Hepatocyte (in vitro differentiated cells): ENCODE measurements at places on chromosomes 4 and X. TPM values are rescaled to one million over a fixed set of nuclear protein-coding genes. Genes with fewer than 3 reads are reported as not detected.

DNA sequence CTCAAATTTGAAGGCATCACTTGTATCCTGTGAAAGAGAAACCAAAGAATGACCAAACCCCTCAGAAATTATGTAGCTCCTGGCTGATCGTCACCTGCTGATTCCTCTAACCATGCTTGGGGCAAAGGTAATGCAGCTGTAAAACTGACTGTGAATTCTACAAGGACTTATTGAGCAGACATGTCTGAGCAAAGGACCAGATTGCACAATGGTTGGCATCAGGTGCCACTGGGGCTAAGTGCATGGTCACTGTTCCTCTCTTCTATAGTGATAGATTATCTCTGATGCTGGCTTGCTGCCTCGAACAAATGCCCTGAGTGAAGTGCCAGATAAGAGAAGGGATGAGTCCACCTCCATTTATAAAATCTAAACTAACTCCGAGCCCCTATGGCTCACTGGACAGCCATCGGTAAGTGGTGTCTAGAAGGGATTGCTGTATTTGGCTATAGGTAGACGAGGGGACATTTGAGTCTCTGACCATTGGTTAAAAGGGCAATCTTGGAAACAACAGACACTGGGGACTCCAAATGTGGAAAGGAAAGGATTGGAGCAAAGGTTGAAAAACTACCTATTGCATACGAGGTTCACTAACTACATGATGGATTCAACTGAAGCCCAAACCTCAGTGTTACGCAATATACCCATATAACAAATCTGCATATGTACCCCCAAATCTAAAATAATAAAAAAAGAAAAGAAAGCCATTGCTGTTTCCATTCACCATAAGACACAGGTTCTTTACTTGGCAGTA lies 110.7 kb upstream of the IGSF1 start:
- H3K4me1 ChIP-seq = no peaks in the 10 kb centered on the region
- H3K36me3 ChIP-seq = no peaks in the 10 kb centered on the region
- no peak for DNase-seq
- no peak overlapping the region for H3K4me3 ChIP-seq
- H3K27me3 ChIP-seq = no peaks in the 10 kb centered on the region

TMEM154 gene
- 0.36 and 6.8 TPM in 2 replicates for polyA plus RNA-seq

FAAH2 gene
- polyA plus RNA-seq = 5.4 and 7.5 TPM in 2 replicates

NAP1L2 gene
- polyA plus RNA-seq = 0.78 and 1.0 TPM in 2 replicates

BMX gene
- polyA plus RNA-seq = not detected in 2 replicates

GRCh38 chr4:40829586-40829985 lies 79.8 kb downstream of the NSUN7 start:
- H3K36me3 ChIP-seq = no peaks in the 10 kb centered on the region
- DNase-seq = no peak
- H3K4me3 ChIP-seq = no peak overlapping the region
- no peak overlapping the region for H3K27ac ChIP-seq

PIR gene
- polyA plus RNA-seq = 10.8 and 18.6 TPM in 2 replicates

- no peaks in the 10 kb centered on the region for H3K27me3 ChIP-seq
- H3K4me3 ChIP-seq = no peak overlapping the region
- no peak overlapping the region for H3K27ac ChIP-seq
- no peaks in the 10 kb centered on the region for H3K36me3 ChIP-seq
- no peaks in the 10 kb centered on the region for H3K4me1 ChIP-seq
- DNase-seq = no peak
These were observed 20.5 kb upstream of the TRIM61 start for GRCh38 chr4:164997941-164998340.

GRCh38 chr4:74623041-74623440 lies 171.3 kb downstream of the BTC start:
- H3K27me3 ChIP-seq = no peaks in the 10 kb centered on the region
- H3K27ac ChIP-seq = peak overlapping the region; percentile 90
- no peaks in the 10 kb centered on the region for H3K36me3 ChIP-seq
- DNase-seq = peak; percentile 65
- H3K4me3 ChIP-seq = no peak overlapping the region
- peaks cover 34% of the 10 kb centered on the region for H3K4me1 ChIP-seq

TCEAL7 gene
- polyA plus RNA-seq = 6.6 and 6.9 TPM in 2 replicates

DNA sequence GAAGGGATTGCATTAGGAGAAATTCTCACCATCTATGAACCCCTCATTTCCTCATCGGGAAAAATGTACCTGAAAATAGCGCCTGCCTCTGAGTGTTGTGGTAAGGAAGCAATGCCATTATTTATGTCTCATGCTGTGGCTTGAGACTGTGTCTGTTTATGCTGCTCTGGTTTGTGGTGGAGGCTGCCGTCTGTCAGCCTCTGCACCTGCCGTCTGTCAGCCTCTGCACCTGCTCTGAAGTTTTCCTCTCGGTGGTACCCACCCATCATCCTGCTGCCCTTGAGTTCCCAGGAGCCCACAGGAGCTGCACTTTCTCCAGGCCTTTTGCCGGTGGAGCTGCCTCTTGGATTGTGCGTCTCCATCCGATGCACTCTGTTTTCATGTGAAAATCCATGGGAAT lies 68.5 kb upstream of the PPP2R3B start:
- no peaks in the 10 kb centered on the region for H3K4me1 ChIP-seq
- H3K4me3 ChIP-seq = no peak overlapping the region
- no peaks in the 10 kb centered on the region for H3K27me3 ChIP-seq
- H3K27ac ChIP-seq = no peak overlapping the region
- no peaks in the 10 kb centered on the region for H3K36me3 ChIP-seq

GRCh38 chr4:138826754-138827153 lies 188.8 kb upstream of the NOCT start:
- no peaks in the 10 kb centered on the region for H3K36me3 ChIP-seq
- H3K27ac ChIP-seq = no peak overlapping the region
- no peaks in the 10 kb centered on the region for H3K27me3 ChIP-seq
- no peak for DNase-seq

GRCh38 chr4:137819964-137820383 lies 287.7 kb upstream of the PCDH18 start:
- H3K27ac ChIP-seq = no peak overlapping the region
- H3K27me3 ChIP-seq = no peaks in the 10 kb centered on the region
- DNase-seq = peak; percentile 71

LANCL3 gene
- 0.28 and 0.30 TPM in 2 replicates for polyA plus RNA-seq

TCP11X2 gene
- 0.12 and 0.39 TPM in 2 replicates for polyA plus RNA-seq

- H3K4me3 ChIP-seq = no peak overlapping the region
- no peak for DNase-seq
- H3K4me1 ChIP-seq = peaks cover 25% of the 10 kb centered on the region
- no peaks in the 10 kb centered on the region for H3K36me3 ChIP-seq
These were observed 15.8 kb downstream of the DCUN1D4 start for GRCh38 chr4:51858605-51859202.

RHOXF2 gene
- polyA plus RNA-seq = 0.17 TPM in 1 of 2 replicates, not detected in the other

DNA sequence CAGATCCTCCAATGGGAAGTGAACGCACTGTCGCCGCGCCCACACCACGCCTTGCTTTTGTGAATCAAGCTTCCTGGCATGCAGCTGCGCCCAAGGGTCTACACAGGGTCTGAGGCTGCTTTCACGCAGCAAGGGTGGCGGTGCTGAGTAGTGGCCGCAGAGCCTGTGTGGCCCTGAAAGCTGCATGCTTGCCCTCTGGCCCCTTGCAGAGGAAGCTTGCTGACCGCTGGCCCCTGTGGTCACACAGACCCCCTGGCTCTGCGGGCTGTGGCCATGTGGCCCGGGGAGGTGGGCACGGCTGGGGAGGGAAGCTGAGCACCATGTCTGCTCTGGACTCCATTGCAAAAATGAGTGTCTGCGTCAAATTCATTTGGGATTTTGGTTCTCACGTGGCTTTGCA lies 8.8 kb downstream of the DOK7 start:
- peaks cover 9% of the 10 kb centered on the region for H3K27me3 ChIP-seq
- H3K4me3 ChIP-seq = no peak overlapping the region
- DNase-seq = no peak
- H3K4me1 ChIP-seq = no peaks in the 10 kb centered on the region

EXOC1L gene
- polyA plus RNA-seq = not detected in 2 replicates

DNA sequence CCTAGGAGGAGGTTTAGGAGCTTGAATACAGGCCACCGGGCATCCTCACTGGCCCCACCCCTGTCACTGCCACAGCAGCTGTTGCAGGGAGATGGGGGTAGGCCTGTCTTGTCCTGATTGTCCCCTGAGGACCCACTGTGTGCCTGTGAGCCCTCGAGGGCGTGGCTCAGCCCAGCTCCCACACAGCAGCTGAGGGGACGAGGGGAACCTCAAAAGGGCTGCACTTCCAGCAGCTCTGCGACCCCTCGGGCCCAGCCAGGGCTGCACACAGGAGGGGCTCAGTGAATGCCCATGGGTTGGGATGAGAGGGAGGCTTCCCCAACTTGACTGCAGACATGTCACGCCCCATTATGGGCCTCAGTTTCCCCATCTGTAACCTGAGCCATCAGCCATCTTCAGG lies 225.9 kb downstream of the AFAP1 start:
- no peak overlapping the region for H3K4me3 ChIP-seq
- H3K36me3 ChIP-seq = no peaks in the 10 kb centered on the region

SMR3B gene
- not detected in 2 replicates for polyA plus RNA-seq

IL3RA gene
- polyA plus RNA-seq = 0.42 and 1.9 TPM in 2 replicates

DNA sequence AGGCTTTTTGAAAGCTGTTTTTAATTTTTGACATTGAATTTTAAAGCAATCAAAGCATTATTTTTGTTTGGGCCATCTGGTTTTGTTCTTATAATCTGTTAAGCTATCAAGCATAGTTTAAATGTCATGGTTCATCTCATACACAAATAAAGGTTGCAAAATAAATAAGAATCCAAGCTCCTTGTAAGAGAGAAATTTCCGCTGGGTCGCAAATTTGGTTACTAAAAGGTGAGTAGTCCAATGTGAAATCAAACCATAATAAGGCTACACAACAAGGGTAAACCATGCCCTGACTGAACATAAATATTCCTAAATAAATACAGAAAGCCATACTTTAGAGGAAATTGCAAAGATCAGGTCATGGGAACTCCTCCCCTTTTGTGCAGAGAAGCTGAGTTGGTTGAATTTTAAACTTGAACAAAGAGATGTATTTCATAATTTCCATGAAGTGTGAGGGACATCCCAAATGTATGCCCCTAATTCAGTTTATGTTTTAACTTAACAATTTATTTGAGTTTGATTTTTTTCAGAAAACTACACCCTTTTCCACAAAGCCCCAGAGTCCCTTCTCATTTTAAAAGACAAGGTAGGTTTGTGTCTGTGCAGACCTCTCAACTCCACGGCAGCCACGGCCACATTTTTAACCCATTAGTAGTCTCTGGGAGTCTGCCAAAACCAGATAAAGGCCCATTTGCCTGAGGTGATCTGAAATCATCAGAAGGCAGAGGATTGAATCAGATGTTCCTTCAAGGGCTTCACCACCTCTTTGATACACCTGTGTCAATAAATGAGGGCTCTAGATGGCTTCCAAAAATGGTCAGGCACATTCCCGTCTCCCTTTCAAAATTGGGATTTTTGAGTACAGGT lies 85.2 kb downstream of the PLAC1 start:
- DNase-seq = no peak
- H3K4me1 ChIP-seq = no peaks in the 10 kb centered on the region
- no peaks in the 10 kb centered on the region for H3K36me3 ChIP-seq
- H3K4me3 ChIP-seq = no peak overlapping the region
- no peak overlapping the region for H3K27ac ChIP-seq

DNA sequence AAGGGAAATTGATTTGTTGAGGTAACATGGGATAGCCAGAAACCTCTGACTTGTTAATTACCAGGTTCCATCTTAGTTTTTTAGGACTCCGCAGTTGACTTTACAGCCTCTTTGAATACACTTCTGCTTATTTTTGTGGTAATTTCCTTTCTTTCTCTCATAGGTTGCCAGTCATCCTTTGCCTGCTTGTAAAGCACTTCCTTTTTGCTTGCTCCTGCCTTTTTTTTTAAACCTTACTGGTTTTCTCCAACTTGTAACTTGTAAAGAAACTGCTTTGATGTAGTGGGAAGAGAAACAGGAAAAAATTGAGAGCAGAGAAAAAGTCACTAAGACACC lies 2.6 kb downstream of the PGK1 start:
- H3K36me3 ChIP-seq = no peaks in the 10 kb centered on the region
- H3K27ac ChIP-seq = no peak overlapping the region
- no peak for DNase-seq
- no peaks in the 10 kb centered on the region for H3K27me3 ChIP-seq
- H3K4me1 ChIP-seq = peaks cover 5% of the 10 kb centered on the region

- no peaks in the 10 kb centered on the region for H3K27me3 ChIP-seq
- no peak within 1 kb of the TSS for H3K27ac ChIP-seq
- no peak for DNase-seq
- no peaks in the 10 kb centered on the region for H3K4me1 ChIP-seq
- no peaks in the 10 kb centered on the region for H3K36me3 ChIP-seq
- H3K4me3 ChIP-seq = no peak within 1 kb of the TSS
These were observed at the start of gene CT83 for GRCh38 chrX:116462822-116463221. CT83 (minus strand) TSS chrX:116462976; CDS start chrX:116462856, 120 bp downstream.

DNA sequence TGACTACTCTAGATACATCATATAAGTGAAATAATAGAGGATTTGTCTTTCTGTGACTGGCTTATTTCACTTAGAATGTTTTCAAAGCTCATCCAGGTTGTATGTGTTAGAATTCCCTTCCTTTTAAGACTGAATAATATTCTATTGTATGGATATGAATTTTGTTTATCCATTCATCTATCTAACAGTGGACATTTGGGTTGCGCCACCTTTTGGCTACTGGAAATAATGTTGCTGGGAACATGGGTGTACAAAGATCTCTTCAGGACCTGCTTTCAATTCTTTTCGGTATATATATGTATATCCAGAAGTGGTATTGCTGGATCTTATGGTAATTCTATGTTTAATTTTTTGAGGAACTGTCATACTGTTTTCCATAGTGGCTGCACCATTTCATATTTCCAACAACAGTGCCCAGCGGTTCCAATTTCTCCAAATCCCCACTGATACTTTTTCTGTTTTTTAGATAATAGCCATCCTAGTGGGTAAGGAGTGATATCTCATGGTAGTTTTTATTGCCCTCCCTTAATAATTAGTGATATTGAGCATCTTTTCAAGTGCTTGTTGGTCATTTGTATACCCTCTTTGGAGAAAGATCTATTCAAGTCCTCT lies 3.4 kb upstream of the SCD5 start:
- H3K27ac ChIP-seq = no peak overlapping the region
- peaks cover 10% of the 10 kb centered on the region for H3K4me1 ChIP-seq
- peaks cover 21% of the 10 kb centered on the region for H3K27me3 ChIP-seq

GRCh38 chr4:16942491-16942890 lies 44.0 kb upstream of the LDB2 start:
- no peak for DNase-seq
- H3K36me3 ChIP-seq = no peaks in the 10 kb centered on the region
- no peak overlapping the region for H3K4me3 ChIP-seq
- no peaks in the 10 kb centered on the region for H3K4me1 ChIP-seq
- no peaks in the 10 kb centered on the region for H3K27me3 ChIP-seq

- H3K4me1 ChIP-seq = no peaks in the 10 kb centered on the region
- no peaks in the 10 kb centered on the region for H3K36me3 ChIP-seq
- no peak overlapping the region for H3K4me3 ChIP-seq
- no peak for DNase-seq
- no peaks in the 10 kb centered on the region for H3K27me3 ChIP-seq
These were observed 67.1 kb downstream of the CBR4 start for GRCh38 chr4:168942985-168943384.

FRG2 gene
- polyA plus RNA-seq = not detected in 2 replicates

IBSP gene
- 0.12 TPM in 1 of 2 replicates, not detected in the other for polyA plus RNA-seq

DNA sequence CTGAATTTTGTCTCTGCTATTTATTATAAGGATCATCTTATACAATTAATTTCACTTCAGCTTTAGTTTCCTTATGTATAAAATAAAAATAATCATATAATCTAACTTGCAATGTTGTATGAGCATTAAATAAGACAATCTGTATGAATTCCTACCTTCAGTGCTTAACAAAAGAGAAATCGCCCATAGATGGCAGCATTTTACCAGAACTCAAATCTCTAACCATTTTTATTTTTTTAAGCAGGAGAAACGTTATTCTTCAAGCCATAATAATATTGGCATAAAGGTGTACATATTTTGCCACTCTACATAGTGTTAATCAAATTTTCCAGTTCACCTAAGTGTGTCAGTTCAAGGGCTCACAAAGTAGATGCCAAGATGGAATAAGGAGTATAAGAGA lies 78.8 kb downstream of the TMEM47 start:
- peak; percentile 64 for DNase-seq
- no peaks in the 10 kb centered on the region for H3K36me3 ChIP-seq
- no peak overlapping the region for H3K4me3 ChIP-seq
- H3K4me1 ChIP-seq = no peaks in the 10 kb centered on the region
